ENCODE measurements at places on chromosomes 4 and X.
A peak's percentile ranks its signal among the peaks of the same experiment; 100 is the strongest.

- no peak for DNase-seq
These were observed 5.5 kb upstream of the ING2 start for GRCh38 chr4:183499389-183499788.

DNA sequence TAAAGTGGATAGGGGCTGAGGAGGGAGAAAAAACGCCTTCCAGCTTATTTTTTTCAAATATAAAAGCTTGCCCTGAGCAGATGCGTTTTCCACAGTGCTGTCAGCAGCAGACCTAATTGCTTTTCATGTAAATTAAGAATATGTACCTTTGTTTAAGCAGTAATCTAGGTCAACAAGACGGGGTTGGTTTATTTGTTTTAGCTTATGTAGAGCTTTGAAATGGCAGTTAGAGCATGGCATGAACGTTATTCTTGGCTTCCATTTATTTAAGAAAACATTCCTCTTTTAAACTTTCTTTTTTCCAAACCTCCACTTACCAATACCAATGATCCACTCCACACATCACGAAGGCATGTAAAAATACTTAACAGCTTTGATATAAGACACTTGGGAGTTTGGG lies 220.3 kb upstream of the TENM3 start:
- no peak for DNase-seq

GRCh38 chr4:6695660-6696610 lies 2.3 kb downstream of the S100P start:
- DNase-seq: peak; percentile 74

DNA sequence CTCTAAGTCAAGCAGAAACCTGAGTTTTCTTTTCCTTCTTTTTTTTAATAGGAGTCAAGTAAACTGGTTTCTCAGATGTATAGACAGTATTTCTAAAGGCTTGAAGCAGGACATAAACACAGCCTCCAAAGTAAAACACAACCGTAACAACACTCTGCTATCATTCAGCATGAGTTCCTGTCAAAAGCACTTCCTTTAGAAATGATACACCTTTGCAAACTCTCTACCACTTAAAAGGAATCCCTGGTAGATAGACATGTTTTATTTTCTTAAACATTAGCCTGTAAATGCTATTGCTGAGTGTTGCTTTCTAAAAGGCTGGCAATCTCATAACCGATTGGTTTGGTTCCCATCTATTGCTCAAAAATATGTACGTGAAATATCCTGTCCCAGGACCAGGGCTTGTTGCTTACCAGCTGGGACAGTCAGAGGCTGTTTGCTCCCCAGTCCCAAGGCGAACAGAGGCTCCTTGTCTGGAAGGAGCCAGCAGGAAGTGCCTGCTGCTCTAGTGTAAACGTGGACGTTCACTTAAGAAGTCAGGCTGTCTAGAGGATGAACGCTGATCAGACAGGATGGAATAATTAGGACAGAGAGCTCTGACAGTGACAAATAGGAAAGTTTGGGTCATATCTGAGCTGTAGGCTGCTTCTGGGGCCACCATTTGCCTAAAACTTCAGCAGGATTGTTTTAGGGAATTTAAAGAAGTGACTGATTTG lies 173.9 kb upstream of the KLF3 start:
- no peak for DNase-seq

GRCh38 chr4:147777456-147778091 lies 45.7 kb downstream of the ARHGAP10 start:
- no peak for DNase-seq

DNA sequence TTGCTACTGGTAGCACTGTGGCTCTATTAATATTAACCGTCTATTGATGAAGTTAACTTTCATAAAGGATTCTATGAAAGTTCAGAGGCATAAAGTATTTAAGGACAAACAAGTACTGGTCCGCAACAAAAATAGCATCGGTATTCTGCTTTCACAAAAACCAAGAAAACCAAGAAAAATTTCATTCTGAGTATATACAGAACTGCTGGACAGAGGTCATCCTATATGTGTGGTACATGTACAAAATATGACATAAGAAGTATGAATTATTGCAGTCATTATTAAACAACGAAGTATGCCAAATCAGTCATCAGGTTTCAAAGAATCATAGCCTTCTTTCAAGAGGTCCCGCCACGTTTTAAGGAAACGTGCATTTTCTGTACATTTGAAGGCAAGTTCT lies 2.4 kb downstream of the C4orf46 start:
- no peak for DNase-seq
